ENCODE measurements at places on chromosomes 1 and 21.
A peak's percentile ranks its signal among the peaks of the same experiment; 100 is the strongest.

- no peak for DNase-seq
These were observed 2.2 kb upstream of the TMEM51 start for GRCh38 chr1:15151377-15151806.

GRCh38 chr1:152313970-152314369 is 11.1 kb downstream of the FLG start:
- DNase-seq, result no peak

DNA sequence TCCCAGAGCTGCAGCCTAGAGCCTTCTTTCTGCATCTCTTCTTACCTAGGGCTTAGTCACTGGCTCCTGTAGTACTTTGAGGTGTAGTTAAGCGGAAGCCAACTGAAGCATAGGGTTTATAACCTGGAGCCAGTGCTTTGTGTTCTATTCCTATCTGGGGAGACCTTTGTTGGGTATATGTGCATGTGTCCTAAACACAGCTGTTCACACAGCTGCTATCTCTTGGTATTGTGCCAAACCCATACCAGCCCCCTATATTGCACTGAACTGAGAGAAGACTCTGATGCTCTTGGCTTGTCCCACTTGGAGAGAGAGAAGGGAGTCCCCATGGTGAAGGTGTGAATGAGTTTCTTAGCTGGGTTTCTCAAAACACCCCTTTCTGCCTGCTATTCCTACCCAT is 17.2 kb upstream of the NFASC start:
- DNase-seq, result no peak

GRCh38 chr1:118481126-118481525 is 296.1 kb upstream of the SPAG17 start:
- DNase-seq, result no peak

DNA sequence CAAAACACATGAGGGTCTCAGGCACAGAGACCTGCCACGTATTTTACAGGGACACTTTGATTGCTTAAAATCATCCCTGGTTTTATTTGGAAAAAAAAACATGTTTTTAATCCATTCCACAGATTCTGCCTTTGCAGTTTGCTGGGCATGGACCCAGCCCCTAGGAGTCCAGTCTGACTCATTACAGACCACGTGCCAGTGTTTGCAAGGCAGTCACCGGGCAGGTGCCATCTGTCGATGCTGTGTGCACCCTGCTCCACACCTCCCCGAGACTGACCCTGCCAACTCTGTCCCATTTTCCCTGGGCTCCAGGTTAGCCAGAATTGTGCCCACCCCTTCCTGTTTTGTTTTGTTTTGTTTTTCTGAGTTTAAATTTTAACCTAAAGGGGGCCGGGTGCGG is 148.4 kb upstream of the TMEM51 start:
- no peak for DNase-seq

DNA sequence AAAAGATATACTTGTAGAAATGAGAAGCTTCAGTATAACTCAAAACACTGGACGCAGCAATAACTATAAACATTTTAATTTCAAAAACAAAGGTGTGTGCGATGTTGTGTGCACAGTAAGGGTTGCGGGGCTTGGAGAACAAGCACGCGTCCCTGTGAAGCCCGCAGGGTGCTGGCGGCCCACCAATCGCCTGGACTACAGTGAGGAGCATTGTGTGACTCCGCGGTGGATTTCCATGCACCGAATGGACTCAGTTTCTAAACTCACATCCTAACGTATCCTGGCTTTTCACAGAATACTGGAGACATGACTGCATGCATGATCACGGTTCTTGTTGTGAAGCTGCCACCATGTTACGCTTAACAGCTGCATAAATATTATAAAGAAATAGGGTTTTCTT is 33.0 kb downstream of the NTPCR start:
- no peak for DNase-seq

DNA sequence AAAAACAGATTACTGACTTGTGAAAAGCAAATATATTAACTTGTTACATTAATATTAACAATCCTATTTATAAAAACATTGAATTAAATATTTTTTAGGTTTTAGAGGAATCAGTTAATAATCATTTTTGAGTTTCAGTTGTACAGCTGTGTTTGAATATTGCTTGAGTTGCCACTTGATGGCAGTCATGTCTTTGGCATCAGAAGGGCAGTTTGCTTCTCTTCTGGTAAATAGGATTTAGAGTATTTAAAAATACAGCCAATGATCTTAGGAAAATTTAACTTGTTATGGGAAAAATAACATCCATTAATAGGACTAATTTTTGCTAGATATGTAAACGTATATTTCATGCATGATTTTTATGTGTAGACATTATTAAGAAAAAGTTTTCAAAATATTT is 234.1 kb downstream of the NCAM2 start:
- no peak for DNase-seq

DNA sequence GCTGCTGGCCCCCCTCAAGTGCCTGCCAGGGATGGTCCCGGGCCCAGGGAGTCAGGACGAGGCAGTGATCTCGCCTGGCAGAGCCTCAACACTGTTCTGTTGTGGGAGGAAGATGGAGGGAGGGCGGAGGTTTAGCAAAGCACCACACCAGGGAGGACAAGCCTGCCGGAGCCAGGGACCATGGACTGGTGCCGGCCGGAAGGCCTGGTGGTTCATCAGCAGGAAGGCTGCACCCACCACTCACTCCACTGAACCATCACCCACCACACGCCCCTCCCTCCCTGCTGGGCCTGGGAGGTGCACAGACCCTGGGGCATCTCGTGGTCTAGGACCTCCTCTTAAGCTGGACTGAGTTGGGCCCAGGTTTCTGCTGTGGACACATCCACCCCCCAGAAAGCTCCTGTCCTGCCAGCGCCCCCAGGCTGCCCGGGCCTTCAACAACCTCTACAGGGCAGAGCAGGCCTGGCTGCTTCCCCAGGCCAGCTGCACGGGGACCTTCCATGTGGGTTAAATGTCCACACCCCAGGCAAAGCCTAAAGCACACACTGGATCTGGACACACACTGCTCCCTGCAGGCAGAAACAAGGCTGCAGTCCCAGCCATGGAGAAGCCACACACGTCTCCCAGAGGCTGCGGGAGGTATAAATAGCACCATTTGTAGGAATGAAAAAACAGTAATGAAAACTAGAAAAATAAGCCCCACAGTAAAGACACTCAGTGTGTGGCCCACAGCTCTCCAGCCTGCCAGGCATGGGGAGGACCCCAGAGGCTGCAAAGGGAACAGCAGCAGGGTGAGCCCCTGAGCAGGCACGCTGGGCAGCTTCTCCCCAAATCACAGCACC is 10.4 kb upstream of the TMEM240 start:
- no peak for DNase-seq

- peak; percentile 38 for DNase-seq
These were observed 15.9 kb downstream of the TMEM63A start for GRCh38 chr1:225866061-225866837.

- DNase-seq, result no peak
These were observed 29.4 kb downstream of the SPATA17 start for GRCh38 chr1:217660353-217661062.

- DNase-seq, result no peak
These were observed 187.2 kb downstream of the NTNG1 start for GRCh38 chr1:107328087-107328486.

GRCh38 chr1:102891868-102892625 is 216.3 kb downstream of the COL11A1 start:
- DNase-seq, result no peak

- no peak for DNase-seq
These were observed 274.5 kb downstream of the CTH start for GRCh38 chr1:70685300-70686286.

All from activated CD4-positive, CD25-positive, alpha-beta regulatory T cell treated with anti-CD3 and anti-CD28 coated beads, Interleukin-2, amount 50 U/mL, for 16 hours (primary cell).